Mesothelial cell of epicardium (in vitro differentiated cells): ENCODE measurements at places on chromosomes 5 and 9. TPM values are rescaled to one million over a fixed set of nuclear protein-coding genes. Genes with fewer than 3 reads are reported as not detected.
A peak's percentile ranks its signal among the peaks of the same experiment; 100 is the strongest.

DNA sequence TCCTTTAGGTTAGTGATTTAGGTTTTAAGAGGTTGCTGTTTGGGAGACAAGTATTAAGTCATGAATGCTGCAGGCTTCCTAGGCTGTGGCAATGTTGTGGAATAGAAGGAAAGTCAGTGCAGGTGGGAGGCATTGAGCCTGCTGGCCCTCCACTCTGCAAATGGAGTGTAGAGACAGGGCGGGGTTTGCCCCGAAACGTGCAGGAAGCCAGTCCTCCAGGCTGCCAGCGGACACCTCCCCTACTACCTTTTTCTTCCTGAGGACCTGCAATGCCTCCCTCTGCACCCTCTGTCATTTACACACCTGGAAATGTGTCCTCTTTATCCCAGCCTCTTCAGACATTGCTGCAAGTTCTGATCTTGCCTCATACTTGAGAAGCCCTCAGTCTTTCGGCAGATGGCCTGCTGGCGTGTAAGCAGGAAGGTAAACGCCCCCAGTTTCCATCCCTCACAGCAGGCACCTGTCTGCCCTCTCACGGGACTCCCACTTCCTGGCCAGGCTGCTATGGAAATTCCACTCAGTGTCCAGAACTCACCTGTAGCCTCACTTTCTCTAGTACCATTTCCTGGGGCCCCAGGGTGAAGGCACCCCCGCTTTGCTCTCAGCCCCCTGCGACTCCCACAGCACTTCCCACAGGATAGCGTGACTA lies 81.6 kb upstream of the BOD1 start:
- no peak for DNase-seq

GRCh38 chr5:65651144-65651543 lies 26.3 kb downstream of the SHLD3 start:
- DNase-seq: no peak

DNA sequence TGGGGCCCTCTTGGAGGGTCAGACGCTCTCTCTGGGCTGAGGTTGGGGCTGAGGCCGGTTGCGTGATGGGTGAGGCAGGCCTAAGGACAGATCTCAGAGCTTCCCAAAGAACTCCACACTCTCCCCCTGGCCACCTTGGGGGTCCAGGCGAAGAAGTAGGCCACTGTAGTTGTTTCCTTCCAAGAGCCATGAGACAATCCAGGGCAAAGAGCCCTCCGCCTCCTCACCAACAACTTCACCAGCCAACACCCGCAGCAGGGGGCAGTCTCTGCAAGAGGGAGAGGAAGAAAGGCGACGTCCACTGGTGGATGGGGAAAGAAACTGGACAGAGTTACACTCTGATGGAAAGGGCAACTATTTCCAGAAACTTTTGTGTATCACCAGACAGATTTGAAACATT lies 10.7 kb downstream of the SLC35A4 start:
- no peak for DNase-seq

GRCh38 chr5:148909766-148910165 lies 83.4 kb downstream of the ADRB2 start:
- DNase-seq: no peak

- no peak for DNase-seq
These were observed 99.1 kb downstream of the ADAMTS6 start for GRCh38 chr5:65382582-65382981.

Gene IFNE
- total RNA-seq: 1.6 to 2.0 TPM (median 1.7 TPM) in 3 replicates

- DNase-seq: no peak
These were observed 189.1 kb downstream of the ADGRV1 start for GRCh38 chr5:90747693-90748092.

DNA sequence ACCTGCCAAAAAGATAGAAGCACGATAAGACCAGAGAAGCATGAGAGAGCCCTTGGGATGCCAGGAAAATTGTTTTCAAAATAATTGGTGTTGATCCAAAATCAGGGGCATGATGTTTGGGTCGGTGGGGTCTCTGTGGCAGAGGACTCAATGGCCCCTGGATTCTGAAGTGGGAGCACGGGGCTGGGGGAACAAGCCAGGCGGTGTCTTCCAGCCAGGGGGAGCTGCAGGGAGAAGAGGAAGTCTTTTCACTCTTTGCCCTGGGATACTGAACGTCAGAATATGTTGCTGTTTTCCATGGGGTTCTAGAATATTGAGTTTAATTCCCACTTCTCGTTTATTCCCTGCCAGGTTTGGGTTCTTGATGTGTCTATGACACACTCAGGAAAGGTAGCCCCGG lies 20.4 kb downstream of the TSPAN17 start:
- DNase-seq: no peak

DNA sequence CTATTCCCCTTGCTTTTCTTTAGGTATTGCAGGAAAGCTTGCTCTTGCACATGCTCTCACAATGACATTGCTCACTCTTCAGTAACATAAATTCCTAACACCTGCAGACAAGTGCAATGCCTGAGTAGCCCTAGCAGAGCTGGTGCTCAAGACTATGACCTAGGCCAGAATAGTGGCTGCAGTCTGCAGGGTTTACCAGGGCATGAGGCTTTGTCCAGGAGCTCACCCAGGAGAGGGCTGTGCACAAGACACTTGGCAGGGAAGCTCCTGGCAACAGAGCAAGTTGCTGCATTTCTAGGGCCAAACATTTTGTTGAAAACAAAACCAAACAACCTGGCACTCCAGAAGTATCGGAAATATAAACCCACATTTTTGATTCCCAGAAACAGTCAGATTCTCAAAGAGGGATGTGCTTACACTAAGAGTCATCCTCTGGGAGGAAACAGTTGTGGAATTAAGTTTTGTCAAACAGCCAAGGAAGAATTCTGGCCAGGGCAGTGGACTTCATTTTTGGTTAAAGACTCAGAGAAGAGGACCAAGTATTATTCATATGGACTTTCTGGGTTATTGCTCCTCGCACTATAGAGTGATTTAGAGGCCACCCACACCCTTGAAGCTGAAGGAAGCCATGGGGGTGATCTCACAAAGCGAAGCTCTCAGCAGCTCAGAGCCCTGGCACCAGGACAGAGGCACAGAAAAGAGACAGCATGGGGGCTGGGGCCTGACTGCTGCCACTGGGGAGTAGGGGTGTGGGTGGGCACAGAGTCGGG lies 44.9 kb downstream of the MACROH2A1 start:
- no peak for DNase-seq

GRCh38 chr9:69324549-69325401 lies at the start of gene ENTREP1:
Gene ENTREP1, plus strand, starts transcription at chr9:69325215. Its CDS starts 95 bp downstream, at chr9:69325310.
- peak; percentile 57 for DNase-seq

Gene SLC24A2
- total RNA-seq: 0.11 to 0.20 TPM (median 0.20 TPM) in 3 replicates

DNA sequence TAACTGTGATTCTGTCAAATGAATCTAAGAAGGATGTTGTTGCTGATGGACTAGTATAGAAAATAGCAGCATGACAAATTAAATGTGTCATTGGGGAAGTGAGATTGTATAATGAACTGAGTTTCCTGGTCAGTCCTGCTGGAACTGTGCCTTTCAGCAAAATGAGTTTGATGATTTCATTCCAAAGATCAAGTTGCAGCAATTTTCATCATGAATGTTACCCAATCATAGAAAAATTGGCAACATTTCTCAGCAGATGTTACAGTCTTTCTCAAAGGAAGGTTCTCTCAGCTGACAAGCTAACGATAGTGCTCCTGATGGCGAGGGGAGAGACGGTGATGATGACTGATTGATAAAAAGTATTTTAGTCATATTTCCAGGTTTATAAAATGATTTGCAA lies 10.7 kb downstream of the PCDHAC2 start:
- no peak for DNase-seq

- no peak for DNase-seq
These were observed 116.1 kb upstream of the PITX1 start for GRCh38 chr5:135149956-135150723.

DNA sequence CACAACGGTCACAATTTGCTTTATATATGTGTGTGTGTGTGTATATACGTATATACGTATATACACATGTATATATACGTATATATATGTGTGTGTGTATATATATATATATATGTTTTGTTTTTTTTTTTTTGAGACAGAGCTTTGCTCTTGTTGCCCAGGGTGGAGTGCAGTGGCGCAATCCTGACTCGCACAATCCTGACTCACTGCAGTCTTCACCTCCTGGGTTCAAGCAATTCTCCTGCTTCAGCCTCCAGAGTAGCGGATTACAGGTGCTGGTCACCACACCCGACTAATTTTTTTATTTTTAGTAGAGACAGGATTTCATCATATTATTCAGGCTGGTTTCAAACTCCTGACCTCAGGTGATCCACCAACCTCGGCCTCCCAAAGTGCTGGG lies 3.1 kb downstream of the RNF38 start:
- DNase-seq: no peak

GRCh38 chr5:177388521-177389052 lies 4.4 kb downstream of the SLC34A1 start:
- no peak for DNase-seq

- DNase-seq: no peak
These were observed 289.7 kb upstream of the SEMA6A start for GRCh38 chr5:116864157-116864837.
